Stimulated activated CD4-positive, alpha-beta T cell treated with anti-CD3 and anti-CD28 coated beads, Interleukin-4, amount 100 ng/mL, for 1 hour (primary cell): ENCODE measurements at places on chromosomes 5 and 9.

DNA sequence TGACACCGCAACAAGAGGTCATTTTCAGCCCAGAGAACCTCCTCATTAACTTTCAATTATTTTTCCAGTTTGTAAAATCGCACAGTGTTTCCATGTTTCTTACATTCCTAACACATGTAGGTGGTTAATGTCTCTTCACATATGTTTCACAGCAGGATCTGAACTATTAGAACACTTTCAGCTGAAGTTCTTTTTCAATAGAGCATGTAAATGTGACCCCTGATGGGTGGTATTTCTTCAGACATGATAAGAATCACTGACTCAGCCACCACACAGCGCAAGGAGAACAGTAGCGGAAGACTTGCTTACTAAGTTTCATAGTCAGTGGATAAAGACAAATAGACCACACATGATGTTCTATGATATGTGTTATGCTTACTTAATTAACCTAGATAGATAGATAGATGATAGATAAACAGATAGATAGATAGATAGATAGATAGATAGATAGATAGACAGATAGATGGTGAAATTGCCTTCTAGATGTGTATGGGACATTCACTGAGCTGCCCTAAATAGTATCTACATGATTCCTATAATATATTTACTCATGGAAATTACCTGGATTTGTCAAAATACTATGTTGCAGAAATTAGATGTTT is 1992.1 kb upstream of the NUDT12 start:
- DNase-seq: no peak

DNA sequence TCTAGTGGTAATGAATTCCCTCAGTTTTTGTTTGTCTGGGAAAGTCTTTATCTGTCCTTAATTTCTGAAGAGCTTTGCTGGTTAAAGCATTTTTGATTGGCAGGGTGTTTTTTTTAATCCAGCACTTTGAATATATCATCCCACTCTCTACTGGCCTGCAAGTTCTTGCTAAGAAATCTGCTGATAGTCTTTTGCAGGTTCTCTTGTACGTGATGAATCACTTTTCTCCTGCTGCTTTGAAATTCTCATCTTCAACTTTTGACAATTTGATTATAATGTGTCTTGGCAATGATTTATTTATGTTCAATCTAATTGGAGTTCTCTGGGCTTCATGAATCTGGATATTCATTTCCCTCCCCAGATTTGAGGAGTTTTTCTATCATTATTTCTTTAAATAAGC is 8.1 kb upstream of the TMEM215 start:
- DNase-seq: no peak

- DNase-seq: no peak
Observed at GRCh38 chr5:88304356-88304755, 35.7 kb upstream of the TMEM161B start.

GRCh38 chr5:55816342-55816741 is 34.8 kb upstream of the IL31RA start:
- no peak for DNase-seq

DNA sequence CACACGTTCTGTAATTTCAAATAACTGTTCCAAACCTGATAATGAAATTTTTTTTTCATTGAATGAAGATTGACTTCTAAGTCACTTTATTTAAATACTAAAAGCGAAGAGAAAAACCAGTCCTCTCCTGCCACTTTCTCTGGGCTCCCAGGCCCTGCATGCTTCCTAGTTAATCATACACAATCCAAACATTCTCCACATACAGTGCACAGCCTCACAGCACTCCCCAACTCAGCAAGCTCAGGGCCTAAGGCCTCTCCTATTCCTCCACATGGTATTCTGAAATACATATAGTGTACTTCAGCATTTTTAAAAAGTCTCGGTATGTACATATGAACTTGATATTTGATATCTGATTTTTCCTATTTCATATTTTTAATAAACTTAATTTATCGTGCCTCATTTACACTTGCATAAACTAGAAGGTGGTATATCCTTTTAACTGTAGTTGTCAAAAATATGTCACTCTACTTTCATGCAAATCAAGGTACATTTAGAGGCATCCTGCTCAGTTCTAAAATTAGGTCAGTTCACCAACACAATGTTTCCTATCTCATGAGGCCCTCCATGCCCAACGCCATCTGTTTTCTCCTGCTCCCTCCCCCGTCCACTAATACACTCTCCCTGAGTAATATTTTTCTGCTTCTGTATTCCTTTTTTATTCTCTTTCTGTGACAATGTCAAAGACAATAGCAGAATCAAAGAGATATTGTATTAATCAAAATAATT is 206.7 kb downstream of the ARRDC3 start:
- no peak for DNase-seq

DNA sequence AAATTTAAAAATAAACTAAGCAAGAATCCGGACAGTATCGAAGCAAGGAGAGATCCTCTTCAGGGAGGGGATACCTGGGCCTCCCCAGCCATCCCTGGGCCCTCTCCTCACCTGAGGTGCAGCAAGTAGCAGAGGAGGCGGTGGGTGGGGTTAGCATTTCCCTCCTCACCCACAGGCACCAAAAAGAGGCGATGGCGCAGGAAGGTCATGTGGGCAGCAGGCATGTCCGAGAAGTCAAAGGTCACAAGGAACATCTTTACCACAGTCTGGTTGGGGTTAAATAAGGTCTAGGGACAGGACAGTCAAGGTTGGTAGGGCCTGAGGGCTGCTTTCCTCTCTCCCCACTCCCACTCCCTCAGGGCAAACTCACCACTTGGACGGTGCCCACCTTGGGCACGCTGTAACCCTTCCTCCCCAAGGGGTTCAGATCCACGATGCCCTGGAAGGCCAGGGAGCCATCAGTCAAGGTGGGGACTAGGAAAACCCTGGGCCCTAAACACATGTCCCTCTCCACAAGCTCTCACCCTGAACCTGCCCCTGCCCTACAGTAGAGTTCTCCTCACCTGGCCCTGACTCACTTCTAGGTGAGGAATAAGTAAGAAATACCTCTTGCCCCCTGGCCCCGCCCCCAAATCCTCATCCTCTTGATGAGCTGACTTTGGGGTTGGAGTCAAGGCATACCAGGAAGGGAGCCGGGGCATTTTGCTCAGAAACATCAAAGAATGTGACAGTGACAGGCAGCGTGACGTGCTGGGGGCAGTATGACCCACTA is 2.8 kb upstream of the STOML2 start:
- no peak for DNase-seq

DNA sequence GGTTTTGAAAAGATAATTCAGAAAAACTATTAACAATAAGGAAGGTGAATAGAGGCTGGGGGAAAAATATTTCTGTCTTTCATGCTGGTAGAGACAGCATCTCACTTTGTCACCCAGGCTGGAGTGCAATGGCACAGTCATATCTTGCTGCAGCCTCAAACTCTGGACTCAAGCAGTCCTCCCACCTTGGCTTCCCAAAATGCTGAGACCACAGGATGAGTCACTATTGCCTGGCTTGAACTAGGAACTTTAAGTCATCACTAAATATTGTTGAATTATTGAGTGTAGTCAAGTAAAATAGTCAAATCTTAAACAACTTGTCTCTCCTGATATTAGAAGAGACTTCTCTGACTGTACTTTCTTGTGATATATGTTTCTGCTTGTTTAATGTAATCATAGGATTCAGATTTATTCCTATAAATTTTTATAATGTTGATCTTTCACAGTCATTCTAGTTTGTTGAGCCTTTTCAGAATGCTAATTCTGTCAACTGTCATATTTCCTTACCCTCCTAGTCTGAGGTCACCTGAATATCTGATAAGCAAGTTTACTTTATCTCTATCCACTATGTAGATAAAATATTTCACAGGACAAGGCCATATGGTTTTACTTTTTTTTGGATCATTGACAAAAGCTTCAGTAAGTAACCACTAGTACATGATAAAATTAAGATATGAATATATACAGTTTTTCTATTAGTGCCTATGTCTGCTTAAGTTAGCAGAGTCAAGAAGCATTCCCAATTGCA is 1696.5 kb downstream of the MAT2B start:
- no peak for DNase-seq

DNA sequence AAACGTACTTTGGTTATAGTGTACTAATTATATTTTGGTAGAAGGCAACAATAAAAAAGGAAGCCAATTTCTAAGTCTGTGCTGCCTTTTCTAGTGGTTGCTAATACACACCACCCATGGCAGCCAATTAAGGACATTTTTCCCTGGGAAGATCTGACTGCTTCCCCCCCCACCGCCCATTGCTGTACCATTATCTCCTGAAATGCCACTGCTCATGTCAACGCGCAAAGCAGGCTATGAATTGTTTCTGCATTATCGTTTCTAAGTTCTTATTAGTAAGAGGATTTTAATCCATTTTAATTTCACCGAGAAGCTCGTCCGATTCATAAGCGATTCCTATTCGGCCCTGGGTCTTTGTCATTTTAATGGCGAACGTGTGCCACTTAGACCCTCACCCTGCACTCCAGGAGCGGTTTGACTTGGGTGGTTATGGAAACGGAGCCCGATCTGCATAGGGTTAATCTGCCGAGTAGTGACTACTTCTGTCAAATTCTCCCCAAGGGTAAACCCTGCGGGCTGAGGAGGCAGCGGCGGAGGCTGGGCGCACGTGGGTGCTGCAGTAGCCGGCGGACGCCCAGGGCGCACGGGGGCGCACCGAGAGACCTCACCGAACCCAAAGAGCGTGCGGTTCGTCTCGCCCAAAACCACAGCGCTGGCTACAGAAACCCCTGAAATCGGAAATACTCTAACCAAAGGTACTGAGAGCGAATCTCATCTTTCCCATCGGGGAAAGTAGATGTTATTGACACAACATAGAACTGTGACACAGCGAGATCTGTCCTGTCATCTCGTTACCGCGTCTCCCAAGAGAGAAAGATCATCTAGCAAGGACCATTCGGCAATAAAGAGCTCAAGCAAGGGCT is 55.8 kb upstream of the SHC3 start:
- peak; percentile 43 for DNase-seq

GRCh38 chr9:106893088-106893487 is 30.1 kb downstream of the ZNF462 start:
- DNase-seq: no peak

DNA sequence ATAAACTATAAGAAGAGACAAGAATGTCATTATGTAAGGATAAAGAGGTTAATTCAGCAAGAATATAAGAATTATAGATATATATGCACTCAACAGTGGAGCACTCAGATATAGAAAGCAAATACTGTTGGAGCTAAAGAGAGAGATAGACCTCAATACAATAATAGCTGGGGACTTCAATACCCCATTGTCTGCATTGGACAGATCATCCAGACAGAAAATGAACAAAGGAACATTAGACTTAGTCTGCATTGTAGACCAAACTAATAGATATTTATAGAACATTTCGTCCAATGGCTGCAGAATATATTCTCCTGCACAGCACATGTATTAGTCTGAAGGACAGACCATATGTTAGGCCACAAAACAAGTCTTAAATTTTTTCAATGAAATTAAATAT is 777.1 kb downstream of the CDH18 start:
- no peak for DNase-seq

GRCh38 chr5:9428272-9428671 is 117.6 kb downstream of the SEMA5A start:
- DNase-seq: no peak

- DNase-seq: no peak
Observed at GRCh38 chr5:173801006-173801405, 87.1 kb upstream of the CPEB4 start.

GRCh38 chr9:71916834-71917534 is 5.5 kb downstream of the C9orf85 start:
- no peak for DNase-seq

- DNase-seq: no peak
Observed at GRCh38 chr5:93184041-93184440, 397.0 kb downstream of the NR2F1-AS1 start.

DNA sequence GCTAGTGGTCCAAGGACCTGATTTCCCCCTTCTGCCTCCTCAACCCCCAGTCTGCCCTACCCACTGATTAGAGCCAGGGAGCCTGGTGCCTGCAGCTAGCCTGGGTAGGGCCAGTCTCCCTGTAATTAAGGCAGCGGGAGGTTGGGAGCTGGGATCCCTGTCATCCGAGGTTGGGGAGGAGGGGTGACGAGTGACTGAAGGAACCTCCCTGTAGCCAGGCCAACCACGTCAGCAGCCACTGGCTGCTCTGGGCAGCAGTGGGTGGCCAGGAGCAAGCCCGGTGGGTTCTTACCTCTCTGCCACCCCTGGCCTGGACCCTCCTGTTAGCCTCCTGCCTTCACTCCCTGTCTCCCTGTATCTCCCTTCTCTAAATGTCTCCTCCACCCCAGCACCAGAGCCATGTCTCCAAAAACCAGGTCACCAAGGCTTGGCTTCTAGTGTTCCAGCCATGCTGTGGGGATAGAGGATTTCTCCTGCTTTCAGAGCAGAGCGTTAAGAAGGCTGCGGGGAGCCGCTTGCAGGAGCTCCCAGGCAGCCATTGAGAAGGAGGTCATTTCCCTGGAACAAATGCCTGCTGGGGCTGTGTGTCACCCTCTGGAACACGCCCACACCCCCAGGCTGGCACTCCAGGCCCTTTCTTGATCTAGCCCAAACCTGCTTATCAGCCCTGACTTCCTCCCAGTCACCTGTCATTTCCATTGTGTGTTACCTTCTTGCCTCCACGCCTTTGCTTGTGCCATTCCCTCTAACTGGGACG is 65.0 kb upstream of the GGTA1 start:
- DNase-seq: no peak
